IMR-90 (cell line): ENCODE measurements at places on chromosomes 3 and 15. TPM values are rescaled to one million over a fixed set of nuclear protein-coding genes. Genes with fewer than 3 reads are reported as not detected.

DNA sequence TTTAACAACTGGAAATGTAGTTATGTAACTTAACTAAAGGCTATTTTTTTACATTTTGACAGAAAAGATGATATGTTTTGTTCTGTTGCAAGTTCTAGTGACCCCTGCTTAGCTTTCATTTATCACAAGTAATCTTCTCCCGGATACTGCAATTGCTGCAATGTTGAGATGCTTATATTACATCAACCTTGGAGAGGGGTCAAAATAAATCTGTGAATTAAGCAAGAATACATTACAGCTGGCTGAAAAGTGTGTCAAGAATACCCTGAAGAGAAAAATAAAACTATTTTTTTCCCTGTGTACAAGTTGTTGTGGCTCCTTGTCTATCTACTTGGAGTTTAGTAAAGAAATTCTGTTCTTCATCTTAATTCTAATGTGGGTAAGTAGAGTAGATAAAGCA, 232.1 kb upstream of the GOLIM4 start:
- no peaks in the 10 kb centered on the region for H3K27me3 ChIP-seq
- no peak overlapping the region; the same call in 1 of the 2 replicates for H3K27ac ChIP-seq
- H3K36me3 ChIP-seq = no peaks in the 10 kb centered on the region
- DNase-seq = peak; percentile 12

GRCh38 chr3:179402963-179403362, 48.3 kb downstream of the GNB4 start:
- DNase-seq = no peak
- no peak overlapping the region for H3K27ac ChIP-seq
- H3K36me3 ChIP-seq = peaks cover 27% of the 10 kb centered on the region
- no peak overlapping the region for H3K4me3 ChIP-seq
- H3K27me3 ChIP-seq = no peaks in the 10 kb centered on the region

The PLS1 gene
- 0.90 and 1.7 TPM in 2 replicates for total RNA-seq

DNA sequence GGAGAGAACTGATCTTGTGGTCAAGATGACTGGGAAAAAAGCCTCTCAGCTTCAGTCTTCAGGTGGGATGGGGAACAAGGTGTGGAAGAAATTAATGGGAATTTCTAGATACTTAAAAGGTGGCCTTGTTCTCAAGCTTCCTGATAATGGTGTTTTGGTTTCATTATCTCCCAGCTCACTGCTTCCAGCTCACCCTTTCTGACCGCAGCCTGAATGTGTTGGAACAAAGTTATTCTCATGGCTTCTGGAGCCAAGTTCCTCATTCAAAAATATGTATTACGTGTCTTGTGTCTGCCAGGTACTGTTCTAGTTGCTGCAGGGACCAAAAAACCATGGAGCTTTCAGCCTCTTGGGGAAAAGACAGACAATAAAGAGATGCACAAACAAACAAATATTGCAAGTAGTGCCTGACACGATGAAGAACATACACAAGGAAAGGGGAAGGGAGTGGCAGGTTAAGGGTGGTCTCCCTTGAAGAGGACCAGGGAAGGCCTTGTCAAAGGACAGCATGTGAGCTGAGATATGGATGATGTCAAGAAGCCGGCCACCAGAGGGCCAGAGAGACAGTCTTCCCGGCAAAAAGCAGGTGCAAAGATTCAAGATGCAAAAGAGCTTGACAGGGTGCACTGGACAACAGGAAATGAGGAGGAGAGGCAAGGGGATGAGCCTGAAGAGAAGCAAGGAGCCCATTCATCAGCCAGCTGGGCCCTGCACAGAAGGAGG, 35.5 kb downstream of the ARRDC4 start:
- no peak overlapping the region for H3K27ac ChIP-seq
- H3K27me3 ChIP-seq = no peaks in the 10 kb centered on the region
- H3K4me1 ChIP-seq = no peaks in the 10 kb centered on the region
- no peaks in the 10 kb centered on the region for H3K36me3 ChIP-seq

- peak overlapping the region; percentile 73; the same call in 1 of the 2 replicates for H3K4me3 ChIP-seq
- no peak overlapping the region for H3K27ac ChIP-seq
- no peak for DNase-seq
- H3K4me1 ChIP-seq = peaks cover 3% of the 10 kb centered on the region; the same call in 1 of the 2 replicates
Measured at GRCh38 chr3:56802378-56802745, 613 bp upstream of the ARHGEF3 start.

The EPHB3 gene
- total RNA-seq = 0.72 and 0.83 TPM in 2 replicates

The HIGD2B gene
- not detected in 2 replicates for total RNA-seq

GRCh38 chr3:161630794-161631193, 134.2 kb downstream of the OTOL1 start:
- no peak overlapping the region for H3K27ac ChIP-seq
- no peak overlapping the region for H3K4me3 ChIP-seq
- H3K4me1 ChIP-seq = no peaks in the 10 kb centered on the region
- H3K36me3 ChIP-seq = no peaks in the 10 kb centered on the region

The SETD2 gene
- 20.1 and 30.3 TPM in 2 replicates for total RNA-seq

DNA sequence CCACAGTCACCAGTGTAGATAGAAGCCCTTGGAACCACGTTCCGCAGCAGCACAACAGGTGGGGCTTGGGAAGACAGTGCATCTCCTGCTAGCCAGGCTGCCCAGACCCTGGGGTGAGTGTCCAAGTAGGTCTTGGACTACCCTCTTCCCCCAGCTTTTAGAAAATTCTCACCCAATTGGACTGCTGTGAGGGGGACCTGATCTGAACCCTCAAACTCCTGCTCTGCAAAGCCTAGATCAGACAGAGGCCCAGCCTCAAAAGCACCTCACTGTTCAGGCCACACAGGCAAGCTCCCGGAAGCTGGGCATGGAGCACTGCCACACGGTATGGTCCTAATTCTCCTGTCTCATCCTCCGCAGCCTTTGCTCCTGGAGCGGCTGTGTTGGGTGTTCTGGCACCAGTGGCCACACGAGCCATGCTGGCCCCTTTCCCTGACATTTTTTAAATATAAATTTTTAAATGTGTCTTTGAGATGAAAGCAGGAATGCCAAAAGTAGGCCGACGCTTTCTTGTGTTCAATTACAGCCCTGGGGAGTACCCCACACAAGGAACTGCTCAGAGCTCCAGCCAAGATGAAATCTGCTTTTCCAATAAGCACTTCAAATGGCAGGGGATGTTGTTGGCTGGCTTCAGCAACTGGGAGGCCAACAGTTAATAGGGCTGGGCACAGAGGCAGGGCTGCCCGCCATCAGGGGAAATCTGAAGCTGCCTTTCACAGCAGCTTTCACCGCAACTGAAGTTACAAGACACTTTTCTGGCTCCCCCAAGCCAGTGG, 40.9 kb downstream of the CPN2 start:
- peaks cover 83% of the 10 kb centered on the region for H3K27me3 ChIP-seq
- H3K27ac ChIP-seq = no peak overlapping the region
- H3K4me1 ChIP-seq = peaks cover 3% of the 10 kb centered on the region; the same call in 1 of the 2 replicates
- H3K36me3 ChIP-seq = no peaks in the 10 kb centered on the region
- no peak for DNase-seq

DNA sequence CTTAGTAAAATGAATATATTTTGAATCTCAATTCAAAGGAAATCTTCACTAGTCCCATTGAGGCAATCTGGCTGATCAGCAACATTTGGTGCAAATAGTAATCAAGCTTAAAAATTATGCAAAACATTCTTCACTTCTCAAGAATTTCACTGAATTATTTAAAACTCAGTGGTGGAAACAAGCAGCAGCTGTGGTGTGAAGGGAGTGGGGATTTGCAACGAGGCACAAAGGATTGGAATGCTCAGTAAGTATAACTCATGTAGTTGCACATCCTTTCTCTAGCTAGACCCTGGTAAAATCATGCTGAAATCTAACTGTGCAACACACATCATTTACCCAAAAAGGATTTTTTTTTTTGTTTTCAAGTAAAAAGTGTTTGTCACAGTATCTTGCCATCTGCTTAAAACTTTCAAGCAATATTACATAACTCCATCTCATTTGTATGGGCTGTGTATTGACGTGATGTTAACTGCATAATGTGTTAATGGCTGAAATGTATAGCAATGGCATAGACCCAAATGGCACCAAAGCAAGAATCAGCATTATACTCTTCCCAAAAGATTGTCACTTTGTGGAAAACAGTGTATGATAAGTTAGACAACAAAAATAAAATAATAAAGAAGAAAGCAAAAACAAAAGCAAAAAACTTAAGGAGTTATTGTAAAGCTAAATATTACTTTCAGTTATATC, 816.6 kb downstream of the EPHA3 start:
- H3K36me3 ChIP-seq = no peaks in the 10 kb centered on the region
- no peak overlapping the region for H3K27ac ChIP-seq
- no peak overlapping the region for H3K4me3 ChIP-seq
- DNase-seq = no peak
- H3K27me3 ChIP-seq = no peaks in the 10 kb centered on the region
- H3K4me1 ChIP-seq = no peaks in the 10 kb centered on the region

DNA sequence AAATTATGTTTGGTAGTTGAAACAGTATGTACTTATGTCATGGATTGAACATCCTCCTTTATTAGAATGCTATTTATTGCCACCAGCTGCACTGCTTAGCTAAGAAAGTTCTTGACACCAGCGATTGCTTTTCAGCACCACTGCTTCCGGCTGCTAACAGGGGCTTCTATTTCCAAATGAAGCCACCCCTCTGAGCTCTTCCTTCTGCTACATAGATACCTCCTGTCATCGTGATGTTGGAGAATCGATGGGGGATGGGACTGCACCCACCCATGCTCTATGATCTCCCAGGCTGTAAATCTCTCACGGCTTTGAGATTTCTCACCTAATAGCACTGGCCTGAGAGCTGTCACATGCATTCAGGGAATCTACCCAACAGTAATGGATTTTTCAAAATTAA, 259.2 kb downstream of the MEIS2 start:
- H3K4me3 ChIP-seq = no peak overlapping the region
- no peak overlapping the region for H3K27ac ChIP-seq
- no peaks in the 10 kb centered on the region for H3K27me3 ChIP-seq
- H3K36me3 ChIP-seq = no peaks in the 10 kb centered on the region
- DNase-seq = no peak

DNA sequence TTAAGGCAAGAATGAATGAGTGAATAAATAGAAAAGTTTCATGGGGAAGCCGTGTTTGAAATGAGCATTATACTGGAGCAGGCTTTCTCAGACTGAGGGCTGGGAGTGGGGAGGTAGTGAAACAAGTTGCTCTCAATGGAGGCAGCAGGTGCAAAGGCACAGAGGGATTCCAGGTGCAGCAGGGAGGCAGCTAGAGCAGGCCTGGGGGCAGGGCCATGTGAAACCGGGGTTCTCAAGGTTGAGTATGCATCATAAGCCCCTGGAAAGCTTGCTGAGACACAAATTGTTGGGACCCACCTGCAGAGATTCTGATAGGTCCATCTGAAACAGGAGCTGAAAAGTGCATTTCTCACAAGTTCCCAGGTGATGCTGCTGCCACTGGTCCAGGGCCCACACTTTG, 45.3 kb downstream of the BFSP2 start:
- no peak overlapping the region for H3K27ac ChIP-seq
- H3K27me3 ChIP-seq = peaks cover 8% of the 10 kb centered on the region
- H3K4me3 ChIP-seq = no peak overlapping the region
- no peaks in the 10 kb centered on the region for H3K4me1 ChIP-seq
- no peak for DNase-seq

GRCh38 chr15:69058830-69059556, 44.5 kb downstream of the NOX5 start:
- H3K4me3 ChIP-seq = no peak overlapping the region
- H3K27me3 ChIP-seq = peaks cover 29% of the 10 kb centered on the region
- H3K4me1 ChIP-seq = no peaks in the 10 kb centered on the region; the same call in 1 of the 2 replicates
- no peaks in the 10 kb centered on the region for H3K36me3 ChIP-seq

DNA sequence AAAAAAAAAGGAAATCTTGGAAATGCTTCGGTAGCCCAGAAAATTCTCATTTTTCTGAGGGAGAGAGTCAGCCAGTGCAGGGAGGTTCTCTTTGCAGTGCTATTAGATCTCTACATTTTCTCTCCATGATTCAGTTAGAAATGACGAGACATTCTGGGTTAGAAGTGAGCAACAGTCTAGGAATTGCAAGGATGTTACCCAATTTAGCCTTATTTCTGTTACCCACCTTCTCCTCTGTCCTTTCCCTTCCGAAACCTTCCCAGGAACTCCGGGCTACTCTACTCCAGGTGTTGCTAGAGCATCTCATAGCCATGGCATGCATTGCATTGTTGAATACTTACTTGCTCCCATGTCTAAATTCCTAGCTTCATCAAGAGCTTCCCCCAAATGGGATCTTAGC, 106.8 kb downstream of the EDEM1 start:
- peak; percentile 48 for DNase-seq
- no peak overlapping the region for H3K27ac ChIP-seq
- H3K4me3 ChIP-seq = no peak overlapping the region

DNA sequence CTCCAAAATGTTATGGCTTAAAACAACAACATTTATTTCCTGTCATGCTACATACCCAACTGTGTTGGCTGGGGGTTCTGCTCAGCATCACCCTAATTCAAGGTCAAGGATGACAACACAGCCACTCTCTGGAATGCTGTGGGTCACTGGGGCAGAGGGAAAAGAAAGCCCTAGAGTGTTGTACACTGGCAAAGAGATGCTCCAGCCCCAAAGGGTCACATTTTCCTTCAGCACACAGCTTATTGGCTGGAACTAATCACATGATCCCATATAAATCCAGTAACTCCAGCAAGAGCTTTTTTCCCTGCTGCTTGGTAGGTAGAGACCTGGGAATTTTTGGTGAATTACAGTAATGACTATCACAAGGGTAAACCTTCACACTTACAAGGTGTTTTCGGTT, 1041.4 kb downstream of the NTRK3 start:
- H3K36me3 ChIP-seq = no peaks in the 10 kb centered on the region
- H3K4me1 ChIP-seq = no peaks in the 10 kb centered on the region
- H3K4me3 ChIP-seq = no peak overlapping the region
- no peak overlapping the region for H3K27ac ChIP-seq

DNA sequence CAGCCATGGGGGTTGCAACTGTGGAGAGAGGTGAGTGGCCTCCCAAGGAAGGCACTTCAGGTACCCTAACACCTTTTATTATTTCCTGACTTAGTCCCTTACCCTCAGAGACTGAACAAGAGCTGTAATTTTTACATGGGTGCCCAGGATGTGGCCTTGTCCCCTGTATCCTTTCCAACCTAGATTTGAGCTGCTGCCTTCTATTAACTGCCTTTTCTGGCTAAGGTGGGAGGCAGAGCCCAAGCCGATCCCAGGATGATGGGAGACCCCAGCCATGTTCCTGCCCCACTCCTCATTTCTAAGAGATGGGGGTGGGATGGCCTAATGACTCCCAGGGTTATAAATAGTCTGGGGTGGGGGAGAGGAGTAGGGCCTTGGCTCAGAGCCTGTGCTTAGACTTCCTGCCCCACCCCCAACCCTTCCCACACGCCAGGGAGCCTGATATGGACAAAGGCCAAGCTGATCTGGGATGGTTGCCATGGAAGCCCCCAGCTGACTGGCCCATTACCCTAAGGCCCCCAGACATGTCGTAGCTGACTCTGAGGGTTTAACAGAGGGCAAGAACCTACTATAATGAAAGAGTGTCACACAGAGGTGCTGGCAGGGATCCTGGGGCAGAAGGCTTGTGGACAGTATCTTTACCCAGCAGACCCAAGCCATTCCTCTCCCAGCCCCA, 1.9 kb downstream of the KLHDC8B start:
- peaks cover 23% of the 10 kb centered on the region for H3K4me1 ChIP-seq
- H3K36me3 ChIP-seq = peaks cover 17% of the 10 kb centered on the region; the same call in 1 of the 2 replicates
- H3K4me3 ChIP-seq = no peak overlapping the region
- no peak for DNase-seq
- H3K27ac ChIP-seq = 0 out of 2 replicates have a peak overlapping the region, but pooled peaks have one; percentile 14

The PYGO1 gene
- total RNA-seq = 6.6 and 10.0 TPM in 2 replicates

GRCh38 chr3:170397685-170398084, 21.0 kb upstream of the CLDN11 start:
- no peak for DNase-seq
- H3K4me1 ChIP-seq = no peaks in the 10 kb centered on the region
- peaks cover 4% of the 10 kb centered on the region for H3K36me3 ChIP-seq
- no peak overlapping the region for H3K4me3 ChIP-seq
- H3K27ac ChIP-seq = no peak overlapping the region
- no peaks in the 10 kb centered on the region for H3K27me3 ChIP-seq

The DUOX2 gene
- total RNA-seq = not detected in 2 replicates
